Stomach (tissue), 19 donors: ENCODE measurements at places on chromosomes 12 and 14. TPM values are rescaled to one million over a fixed set of nuclear protein-coding genes. Genes with fewer than 3 reads are reported as not detected.
A peak's percentile ranks its signal among the peaks of the same experiment; 100 is the strongest.

GRCh38 chr12:110948041-110948440 lies 27.7 kb upstream of the MYL2 start:
- DNase-seq: no peak

GRCh38 chr14:101862177-101862576 lies 100.7 kb downstream of the PPP2R5C start:
- DNase-seq: no peak

DNA sequence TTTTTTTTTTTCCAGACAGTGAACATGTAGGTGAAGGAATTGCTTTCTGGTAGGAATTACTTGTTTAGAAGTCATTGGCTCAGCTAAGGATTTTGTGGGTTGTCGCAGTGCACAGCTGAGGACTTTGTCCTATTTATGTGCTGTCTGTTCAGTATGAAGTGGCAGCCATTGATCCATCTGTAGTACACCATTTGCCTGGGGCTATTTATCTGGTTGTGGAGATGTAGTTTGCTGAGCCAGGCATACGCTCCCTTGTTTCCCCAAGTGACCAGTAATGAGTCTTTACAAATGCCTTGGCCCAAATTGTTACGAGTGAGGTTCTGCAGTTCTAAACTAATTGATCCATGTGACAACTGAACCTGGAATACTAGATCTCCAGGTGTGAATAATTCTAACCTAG lies 140.1 kb downstream of the NRXN3 start:
- DNase-seq: no peak

DNA sequence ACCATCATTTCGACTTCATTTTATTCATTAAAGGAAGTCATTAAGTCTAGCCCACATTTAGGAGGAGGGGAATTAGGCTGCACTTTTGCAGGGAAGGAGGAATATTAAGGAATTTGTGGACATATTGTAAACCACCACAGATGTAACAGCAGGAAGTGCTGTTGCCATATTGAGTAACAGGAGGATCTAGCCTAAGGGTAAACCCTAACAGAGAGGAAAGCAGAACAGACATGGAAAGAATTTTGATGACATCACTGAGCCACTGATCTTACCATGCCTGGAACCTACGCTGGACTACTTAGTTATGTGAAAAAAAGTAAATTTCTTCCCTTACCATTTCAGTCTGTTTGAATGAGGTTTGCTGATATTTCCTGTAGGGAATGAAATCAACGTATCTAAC lies 100.7 kb upstream of the ATF7IP start:
- DNase-seq: no peak

- DNase-seq: no peak
Measured at GRCh38 chr14:44490966-44491365, 16.1 kb downstream of the FSCB start.

- no peak for DNase-seq
Measured at GRCh38 chr14:46788994-46789393, 137.4 kb upstream of the RPL10L start.

- DNase-seq: no peak
Measured at GRCh38 chr14:47150267-47150666, 498.7 kb upstream of the RPL10L start.

GRCh38 chr14:100548295-100548655 lies 38.9 kb downstream of the BEGAIN start:
- no peak for DNase-seq

DNA sequence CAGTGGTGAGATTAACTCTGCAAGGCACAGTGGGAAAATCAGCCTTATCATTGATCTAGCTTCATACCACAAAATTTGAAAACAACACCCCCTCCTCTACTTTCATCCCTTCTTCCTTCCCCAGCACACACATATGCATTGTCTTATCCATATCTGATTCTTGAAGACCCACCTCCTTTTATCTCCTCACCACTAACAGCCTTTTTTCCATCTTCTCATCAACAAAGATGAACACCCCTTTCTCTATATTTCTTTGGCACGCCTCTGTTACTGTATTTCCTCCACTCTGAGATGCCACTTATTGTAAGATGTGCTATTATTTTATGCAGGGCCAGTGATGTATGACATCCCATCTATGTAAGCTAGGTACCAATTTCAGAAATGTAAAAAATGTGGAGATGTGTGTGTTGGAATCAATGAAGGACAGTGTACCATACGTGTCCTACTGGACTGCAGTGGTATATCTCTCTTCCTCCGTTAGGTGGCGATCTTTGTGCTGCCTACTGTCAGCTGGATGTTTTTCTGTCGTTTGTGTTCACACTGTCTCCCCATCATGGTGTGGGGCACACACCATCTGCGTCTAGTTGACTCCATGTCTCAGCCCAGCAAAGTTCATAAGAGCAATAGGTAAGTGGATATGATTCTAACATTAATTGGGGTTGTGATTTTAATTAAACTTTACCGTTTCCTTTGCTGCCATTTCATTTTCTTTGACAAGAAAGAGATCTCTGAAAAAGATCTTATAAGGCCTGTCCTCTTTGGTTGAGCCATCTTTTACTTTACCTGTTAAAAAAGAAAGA lies 24.0 kb downstream of the CCDC38 start:
- DNase-seq: peak; percentile 30

DNA sequence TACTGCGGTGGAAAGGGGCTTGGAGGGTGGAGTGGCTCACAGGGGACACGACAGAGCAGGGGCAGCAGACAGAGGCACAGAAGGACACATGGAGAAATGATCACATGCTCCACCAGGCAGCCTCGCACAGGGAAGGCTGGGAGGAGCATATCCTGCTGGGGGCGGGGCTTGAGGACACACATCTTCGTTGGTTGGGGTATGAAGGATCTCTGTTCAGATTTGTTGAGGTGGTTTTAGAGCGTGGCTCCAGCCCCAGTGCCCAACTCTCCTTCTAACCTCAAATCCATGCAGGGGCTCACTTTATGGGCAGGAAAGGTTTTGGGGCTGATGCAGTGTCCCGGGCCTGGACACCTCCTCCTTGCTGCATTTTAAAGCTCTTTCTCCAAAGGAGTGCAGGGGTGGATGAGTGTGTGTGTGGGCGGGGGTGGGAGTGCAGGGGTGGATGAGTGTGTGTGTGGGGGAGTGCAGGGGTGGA lies 733 bp upstream of the P3H3 start:
- peak; percentile 91 for DNase-seq

- DNase-seq: no peak
Measured at GRCh38 chr14:23403908-23404307, 4.2 kb downstream of the MYH6 start.

- DNase-seq: no peak
Measured at GRCh38 chr12:110317911-110318310, 36.9 kb downstream of the ATP2A2 start.

GRCh38 chr14:85165094-85165493 lies 364.9 kb upstream of the FLRT2 start:
- peak; percentile 46 for DNase-seq

The MORN3 gene
- total RNA-seq: not detected

The MIPOL1 gene
- 45.1 TPM for total RNA-seq

DNA sequence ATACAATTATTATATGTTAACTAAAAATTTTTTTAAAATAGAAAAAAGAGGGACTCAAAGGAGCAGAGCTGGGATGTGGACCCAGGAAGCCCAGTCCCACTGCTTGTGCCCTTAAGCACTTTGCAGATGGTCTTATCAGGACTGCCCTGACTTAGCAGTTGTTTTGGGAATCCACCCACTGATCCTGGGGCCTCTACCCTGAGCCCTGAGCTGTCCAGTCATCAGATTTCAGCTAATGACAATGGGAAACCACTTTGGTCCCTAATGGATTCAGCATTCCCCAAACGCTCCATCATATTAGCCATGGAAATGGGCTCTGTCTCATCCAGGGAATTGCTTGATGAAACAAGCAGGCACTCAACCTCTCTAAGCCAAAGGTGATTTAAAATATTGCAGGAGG lies 22.5 kb upstream of the WSCD2 start:
- no peak for DNase-seq

The LMNTD1 gene
- not detected for total RNA-seq

DNA sequence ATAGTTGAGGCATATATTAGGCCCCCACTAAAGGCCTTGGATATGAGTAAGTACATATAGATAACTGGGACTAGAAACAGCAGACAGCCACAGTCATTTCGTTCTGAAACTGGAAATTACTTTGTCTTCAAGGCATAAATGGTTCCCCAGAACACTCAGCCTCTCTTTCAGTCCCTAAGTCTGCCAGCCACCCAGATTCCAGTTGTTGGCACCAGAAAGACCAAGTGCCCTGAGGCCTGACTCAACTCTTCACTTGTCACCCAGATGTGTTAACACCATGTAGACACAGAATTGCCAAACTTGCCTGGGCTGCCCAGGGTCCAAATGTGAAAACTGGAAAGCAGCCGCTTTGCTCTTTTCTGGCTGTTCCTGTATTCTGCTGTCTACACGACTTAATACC lies 3.0 kb upstream of the LGALS3 start:
- DNase-seq: no peak

DNA sequence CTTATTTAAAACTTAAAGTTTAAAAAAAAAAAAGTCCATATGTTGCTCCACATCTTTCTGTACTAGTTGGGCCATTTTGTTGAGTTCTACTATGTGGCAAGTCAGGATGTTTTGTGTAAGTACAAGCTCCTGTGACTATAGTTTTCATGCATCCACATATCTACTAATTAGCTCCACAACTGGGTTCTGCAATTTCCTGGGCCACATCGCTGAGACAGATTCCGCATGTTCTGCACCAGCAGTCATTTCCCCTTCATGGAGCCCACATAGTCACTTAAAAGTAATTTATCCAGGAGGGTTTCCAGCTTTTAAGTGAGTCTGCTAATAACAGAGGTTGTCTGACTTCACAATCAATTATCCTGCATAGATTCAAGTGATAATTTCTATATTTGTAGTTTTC lies 461.4 kb downstream of the ZFP36L1 start:
- no peak for DNase-seq

The PTGER2 gene
- 8.3 TPM for total RNA-seq

GRCh38 chr12:10339053-10339840 lies 31.6 kb downstream of the KLRD1 start:
- DNase-seq: no peak

The NANOG gene
- total RNA-seq: 0.18 TPM

DNA sequence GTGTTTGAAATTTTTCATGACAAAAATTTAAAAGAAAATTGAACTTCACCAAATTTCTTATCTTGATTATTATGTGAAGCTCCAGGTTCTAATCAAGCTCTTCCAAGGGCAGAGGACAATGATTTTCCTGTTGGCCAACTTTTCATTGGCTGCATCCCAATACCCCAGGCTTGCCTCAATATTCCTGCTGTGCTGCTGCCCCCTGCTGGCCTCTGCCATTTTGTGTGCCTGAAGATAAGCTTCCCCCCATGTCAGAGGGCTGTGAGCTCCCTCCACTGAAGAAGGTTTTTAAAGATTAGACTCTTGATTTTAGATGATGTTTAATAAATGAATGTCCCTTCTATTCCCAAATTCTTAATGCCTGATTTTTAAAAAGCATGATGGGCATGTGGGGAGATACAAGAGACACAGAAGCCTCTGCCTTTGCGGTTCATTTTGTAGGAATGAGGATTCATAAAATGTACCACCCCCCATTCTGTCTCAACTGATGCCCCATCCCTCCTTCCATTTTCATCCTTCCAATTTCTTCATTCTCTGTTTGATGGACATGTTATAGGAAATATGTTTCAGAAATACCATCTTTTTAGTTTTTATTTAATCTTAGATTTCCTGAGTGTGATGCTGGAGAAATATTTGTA lies 76.7 kb upstream of the RGS6 start:
- peak; percentile 57 for DNase-seq

DNA sequence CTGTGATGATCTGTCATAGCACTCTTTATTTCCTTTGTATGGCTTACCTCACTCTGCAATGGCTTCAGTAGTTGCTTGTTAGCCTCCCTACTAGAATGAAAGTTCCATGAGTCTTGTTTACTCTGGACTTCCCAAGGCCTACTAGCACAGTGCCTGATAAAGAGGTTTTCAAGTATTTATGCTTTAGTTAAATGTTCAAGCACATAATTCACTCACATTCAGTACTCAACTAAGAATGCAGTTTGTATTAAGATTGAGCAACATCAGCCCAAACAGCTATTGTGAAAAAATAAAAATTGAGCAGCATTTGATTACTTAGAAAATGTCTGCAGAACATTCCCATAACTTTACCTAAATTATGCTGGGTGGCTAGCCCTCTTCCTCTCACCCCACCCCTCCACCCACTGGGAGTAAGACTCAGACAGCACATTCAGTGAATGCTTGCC lies 158.9 kb upstream of the AMIGO2 start:
- no peak for DNase-seq

The ASCL1 gene
- 0.29 TPM for total RNA-seq

- no peak for DNase-seq
Measured at GRCh38 chr12:82638324-82638723, 48.4 kb upstream of the TMTC2 start.

The IAPP gene
- total RNA-seq: not detected

DNA sequence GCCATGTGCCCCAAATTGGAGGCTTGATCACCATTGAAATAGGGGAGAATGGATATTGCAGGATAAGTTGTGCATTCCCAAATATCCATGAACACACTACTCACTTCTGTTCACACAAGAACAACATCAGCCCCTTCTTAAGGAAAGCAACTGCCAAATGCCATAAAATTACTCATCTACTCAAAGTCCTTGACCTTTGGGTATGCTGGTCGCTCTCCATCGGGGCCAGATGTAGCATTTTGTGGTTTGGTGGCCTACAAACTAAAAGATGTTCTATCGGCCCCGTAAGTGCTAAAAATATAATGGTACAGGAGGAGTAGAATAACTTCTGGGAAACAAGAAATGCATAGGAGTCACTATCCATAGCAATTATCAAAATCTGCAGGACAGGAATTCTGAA lies 362.6 kb downstream of the AEBP2 start:
- no peak for DNase-seq

The SLC25A21 gene
- total RNA-seq: 1.3 TPM

GRCh38 chr12:21483531-21483930 lies 17.9 kb downstream of the RECQL start:
- no peak for DNase-seq

- no peak for DNase-seq
Measured at GRCh38 chr12:608413-608812, 54.8 kb downstream of the NINJ2 start.

GRCh38 chr12:46430340-46430948 lies 57.9 kb upstream of the SLC38A2 start:
- DNase-seq: no peak

The SLCO1A2 gene
- not detected for total RNA-seq

The MAP1LC3B2 gene
- total RNA-seq: 4.6 TPM

GRCh38 chr12:54602661-54603060 lies 14.2 kb upstream of the PPP1R1A start:
- DNase-seq: no peak

GRCh38 chr12:54431911-54432814 lies 13.1 kb upstream of the ITGA5 start:
- peak; percentile 84 for DNase-seq

- no peak for DNase-seq
Measured at GRCh38 chr12:27554421-27555186, 30.6 kb downstream of the PPFIBP1 start.

DNA sequence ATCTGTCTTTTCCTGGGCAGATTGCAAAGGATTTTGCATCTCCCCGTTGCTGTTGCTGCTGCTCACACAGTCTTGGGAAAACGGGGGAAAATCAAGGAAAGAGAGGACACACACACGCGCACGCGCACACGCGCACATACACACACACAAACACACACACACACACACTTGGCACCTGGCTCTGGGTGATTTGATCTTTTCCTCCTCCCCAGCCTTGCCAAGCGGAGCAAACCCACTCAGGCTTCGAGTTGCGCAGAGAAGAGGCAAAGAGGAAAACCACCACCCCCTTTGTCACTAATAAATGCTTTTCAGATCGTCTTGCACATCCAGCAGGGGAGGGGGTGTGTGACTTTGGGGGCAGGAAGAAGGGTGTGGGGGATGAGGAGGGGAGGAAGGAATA lies 965 bp upstream of the NOS1 start:
- DNase-seq: no peak
